ENCODE measurements at places on chromosomes 11 and 22.
A peak's percentile ranks its signal among the peaks of the same experiment; 100 is the strongest.

- no peak for DNase-seq
These were observed 539.6 kb upstream of the LRRC4C start for GRCh38 chr11:41999066-41999465.

GRCh38 chr11:45347348-45348082 lies 61.4 kb upstream of the SYT13 start:
- DNase-seq: no peak

GRCh38 chr11:11022125-11022730 lies 164.4 kb upstream of the ZBED5 start:
- peak; percentile 17 for DNase-seq

GRCh38 chr11:5508605-5509004 lies 1.2 kb downstream of the UBQLN3 start:
- DNase-seq: no peak

DNA sequence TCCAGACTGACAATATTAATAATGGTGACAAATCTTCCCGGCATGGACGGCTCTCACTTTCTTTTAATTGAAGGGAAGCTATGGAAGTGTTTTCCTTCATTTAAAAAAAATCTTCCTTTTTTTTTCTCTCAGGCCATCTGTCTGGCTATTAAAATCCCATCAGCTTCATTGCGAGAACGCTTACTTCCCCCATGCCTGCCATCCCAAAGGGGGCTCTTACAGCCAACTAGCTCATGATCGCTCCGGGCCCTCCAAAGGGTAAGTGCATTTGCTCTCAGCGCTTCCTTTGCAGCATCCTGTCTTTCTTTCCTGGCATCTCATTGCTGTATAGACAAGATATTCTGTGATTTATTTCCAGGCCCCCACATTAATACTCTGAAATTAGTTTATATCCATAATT lies 20.7 kb downstream of the CACNG2 start:
- DNase-seq: no peak

GRCh38 chr11:41020259-41020658 lies 439.2 kb downstream of the LRRC4C start:
- no peak for DNase-seq

GRCh38 chr22:47588578-47588960 lies 826.1 kb downstream of the TBC1D22A start:
- DNase-seq: no peak

DNA sequence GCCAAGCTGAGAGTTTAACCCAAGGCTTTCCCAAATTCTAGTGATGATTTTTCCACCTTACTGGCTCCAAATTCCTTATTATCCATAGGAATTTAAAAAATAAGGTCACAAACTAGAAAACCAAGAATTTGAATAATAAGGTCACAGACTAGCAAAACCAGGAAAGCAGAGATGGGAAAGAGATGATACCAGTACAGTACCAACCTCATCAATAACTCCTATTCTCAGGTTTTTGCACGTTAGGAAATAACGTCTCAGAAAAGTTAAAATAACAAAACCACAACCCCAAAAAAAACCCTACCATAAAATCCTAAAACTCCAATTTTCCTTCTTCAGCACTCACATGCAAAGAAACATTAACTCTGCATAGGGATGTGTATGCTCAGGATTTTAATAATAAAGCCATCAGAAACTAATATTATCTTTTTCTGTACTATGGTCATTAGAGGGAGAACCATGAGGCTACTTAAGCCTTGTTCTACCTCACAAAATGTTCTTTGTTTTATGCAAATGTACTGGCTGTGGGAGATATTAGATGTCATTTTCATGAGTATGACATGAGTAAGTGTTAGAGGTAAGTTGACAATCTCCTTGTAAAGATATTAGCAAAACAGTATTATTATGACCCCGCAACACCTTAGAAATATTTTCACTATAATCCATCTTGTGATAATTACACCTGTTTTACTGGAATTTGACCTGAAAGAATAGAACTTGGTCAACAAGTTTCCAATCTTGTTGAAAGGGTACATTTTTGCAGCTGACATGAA lies 16.1 kb upstream of the EED start:
- no peak for DNase-seq

DNA sequence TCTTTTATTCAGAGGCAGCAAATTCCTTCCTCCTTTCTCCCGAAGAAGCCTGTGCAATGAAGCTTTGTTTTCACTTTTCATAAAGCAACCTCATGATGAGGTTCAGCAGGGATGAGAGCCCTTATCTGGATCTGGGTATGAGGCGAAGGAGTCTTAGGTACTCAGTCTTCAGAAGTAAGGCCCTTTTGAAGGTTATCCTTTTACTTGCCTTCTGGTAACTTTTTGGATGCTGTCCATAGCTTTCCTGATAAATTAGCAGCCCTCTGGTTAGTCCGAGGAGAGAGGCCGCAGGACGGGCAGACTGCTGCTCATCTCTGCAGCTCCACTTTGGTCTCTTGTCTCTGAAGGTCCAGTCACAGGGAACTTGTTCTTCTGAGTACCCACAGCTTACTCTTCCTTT lies 1.1 kb downstream of the TRIM22 start:
- DNase-seq: no peak

DNA sequence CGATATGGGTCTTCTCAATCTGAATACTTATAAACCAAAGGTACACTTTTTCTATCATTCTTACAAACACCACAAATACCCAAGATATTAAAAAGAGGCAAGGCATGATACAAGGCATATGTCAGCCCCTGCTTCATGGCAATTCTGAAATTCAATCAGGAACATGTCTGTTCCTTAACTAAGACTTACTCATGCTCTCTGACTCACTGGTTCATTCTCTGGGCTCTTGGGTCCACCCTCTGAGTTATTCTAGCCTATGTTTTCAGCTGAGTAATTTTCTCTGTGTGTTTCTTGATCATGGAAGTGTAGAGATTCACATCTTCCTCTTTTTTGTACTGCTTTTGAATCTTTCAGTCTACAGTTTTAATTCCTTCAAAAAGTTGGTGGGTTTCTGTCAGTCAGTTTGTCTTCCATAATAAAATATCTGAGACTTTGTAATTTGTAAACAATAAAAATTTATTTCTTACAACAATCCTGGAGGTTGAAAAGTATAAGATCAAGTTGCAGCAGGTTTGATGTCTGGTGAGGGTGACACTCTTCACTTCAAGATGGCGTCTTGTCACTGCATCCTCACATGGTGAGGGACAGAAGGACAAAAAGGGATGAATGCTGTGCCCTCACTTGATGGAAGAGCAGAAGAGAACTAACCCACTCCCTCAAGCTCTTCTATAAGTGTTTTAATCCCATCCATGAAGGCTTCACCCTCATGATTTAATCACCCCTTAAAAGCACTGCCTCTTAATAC lies 211.7 kb downstream of the FAM76B start:
- DNase-seq: no peak

DNA sequence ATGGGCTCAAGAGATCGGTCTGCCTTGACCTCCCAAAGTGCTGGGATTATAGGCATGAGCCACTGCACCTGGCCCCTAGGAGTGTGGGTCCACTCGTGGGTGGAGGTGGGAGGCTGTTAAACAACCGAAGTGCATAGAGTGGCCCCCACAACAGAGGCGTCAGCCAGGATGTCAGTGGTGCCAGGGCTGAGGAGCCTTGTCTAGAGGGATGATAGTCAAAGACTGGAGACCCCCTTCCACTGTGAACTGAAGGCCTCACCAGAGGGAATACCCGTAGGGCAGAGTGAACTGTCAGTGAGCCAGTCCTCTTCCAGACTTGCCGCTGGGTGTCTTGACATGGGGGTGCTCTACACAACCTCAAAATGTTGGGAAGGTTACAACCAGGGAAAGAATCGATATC lies 38.2 kb downstream of the AP2A2 start:
- no peak for DNase-seq

DNA sequence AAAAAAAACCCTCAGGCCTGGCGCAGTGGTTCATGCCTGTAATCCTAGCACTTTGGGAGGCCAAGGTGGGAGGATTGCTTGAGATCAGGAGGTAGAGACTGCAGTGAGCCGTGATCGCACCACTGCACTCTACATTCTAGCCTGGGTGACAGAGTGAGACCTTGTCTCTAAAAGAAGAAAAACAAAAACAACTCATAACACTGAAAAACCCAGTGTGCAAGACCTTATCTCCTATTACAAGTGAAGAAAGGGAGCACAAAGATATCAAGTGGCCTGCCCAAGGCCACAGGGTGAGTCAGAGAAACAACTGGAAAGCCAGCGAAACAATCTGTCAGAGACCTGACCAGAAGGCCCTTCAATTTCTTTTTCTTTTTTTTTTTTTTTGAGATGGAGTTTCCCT lies 2.5 kb downstream of the TXN2 start:
- no peak for DNase-seq

DNA sequence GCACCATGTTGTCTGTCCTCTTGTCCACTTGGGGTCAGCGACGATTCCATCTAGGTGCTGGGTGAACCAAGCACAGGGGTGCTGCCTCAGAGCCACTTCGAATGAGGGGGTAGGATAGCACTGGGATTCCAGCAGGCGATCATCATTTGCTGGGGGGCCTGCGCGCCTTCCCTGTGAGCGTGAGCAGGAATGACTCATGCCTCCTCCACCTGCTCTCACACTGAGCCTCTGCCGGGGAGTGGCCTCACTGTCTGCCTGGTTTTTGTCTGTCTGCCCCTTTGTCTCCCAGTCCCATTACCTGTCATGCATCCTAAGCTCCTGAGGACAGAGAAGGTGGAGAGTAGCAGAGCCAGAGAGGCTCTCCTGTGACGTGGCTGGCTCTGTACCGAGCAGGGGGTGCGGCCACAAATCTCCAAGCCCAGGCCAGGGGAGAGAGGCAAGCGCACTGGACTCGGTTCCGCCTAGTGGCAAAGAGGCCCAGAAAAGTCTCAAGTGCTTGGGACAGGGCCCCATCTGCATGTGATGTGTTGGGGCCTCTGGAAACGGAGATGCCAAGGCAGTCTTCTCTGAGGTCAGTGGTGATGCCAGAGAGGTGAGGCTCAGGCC lies 30.8 kb downstream of the RSPH14 start:
- DNase-seq: no peak

GRCh38 chr22:35551549-35552177 lies 11.0 kb downstream of the RASD2 start:
- DNase-seq: no peak

DNA sequence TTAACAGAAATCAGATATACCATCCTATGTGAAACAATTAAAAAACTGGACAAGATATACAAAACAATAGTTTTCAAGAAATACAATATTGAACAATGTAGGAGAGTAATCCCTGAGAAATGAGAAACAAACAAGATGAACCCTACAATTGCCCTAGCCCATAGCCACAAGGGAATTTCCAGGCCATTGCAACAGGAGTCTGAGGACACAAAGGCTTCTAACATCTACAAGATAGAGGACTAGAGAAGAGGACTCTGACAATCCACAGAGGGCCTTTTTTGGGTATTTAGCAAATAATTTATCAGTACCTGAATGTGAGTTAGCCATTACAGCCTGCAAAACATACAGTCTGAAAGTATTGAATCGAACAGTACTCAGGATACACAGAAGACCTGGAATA lies 251.7 kb downstream of the GRM5 start:
- no peak for DNase-seq

- no peak for DNase-seq
These were observed 9.5 kb downstream of the EMID1 start for GRCh38 chr22:29215012-29215860.

- DNase-seq: no peak
These were observed 133.5 kb downstream of the RBFOX2 start for GRCh38 chr22:35894937-35895708.

- DNase-seq: no peak
These were observed 26.0 kb downstream of the NEAT1 start for GRCh38 chr11:65448418-65449105.

DNA sequence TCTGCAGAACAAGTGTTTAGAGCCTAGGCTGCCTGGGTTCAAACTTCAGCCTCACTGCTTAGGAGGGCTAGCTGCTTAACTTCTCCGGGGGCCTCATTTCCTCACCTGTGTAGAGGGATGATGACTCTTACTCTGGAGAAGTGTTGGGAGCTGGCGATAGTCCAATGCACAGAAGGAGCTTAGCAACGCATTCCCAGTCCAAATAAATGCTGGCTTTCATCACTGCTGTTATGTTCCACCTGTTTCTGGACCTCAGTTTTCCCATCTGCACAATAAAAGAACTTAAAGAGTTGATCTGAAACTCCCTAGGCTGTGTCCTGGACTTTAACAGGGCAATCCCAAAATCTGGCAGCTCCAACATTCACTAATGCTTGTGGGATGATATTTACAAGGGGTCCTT lies 337.8 kb downstream of the MIAT start:
- DNase-seq: no peak

DNA sequence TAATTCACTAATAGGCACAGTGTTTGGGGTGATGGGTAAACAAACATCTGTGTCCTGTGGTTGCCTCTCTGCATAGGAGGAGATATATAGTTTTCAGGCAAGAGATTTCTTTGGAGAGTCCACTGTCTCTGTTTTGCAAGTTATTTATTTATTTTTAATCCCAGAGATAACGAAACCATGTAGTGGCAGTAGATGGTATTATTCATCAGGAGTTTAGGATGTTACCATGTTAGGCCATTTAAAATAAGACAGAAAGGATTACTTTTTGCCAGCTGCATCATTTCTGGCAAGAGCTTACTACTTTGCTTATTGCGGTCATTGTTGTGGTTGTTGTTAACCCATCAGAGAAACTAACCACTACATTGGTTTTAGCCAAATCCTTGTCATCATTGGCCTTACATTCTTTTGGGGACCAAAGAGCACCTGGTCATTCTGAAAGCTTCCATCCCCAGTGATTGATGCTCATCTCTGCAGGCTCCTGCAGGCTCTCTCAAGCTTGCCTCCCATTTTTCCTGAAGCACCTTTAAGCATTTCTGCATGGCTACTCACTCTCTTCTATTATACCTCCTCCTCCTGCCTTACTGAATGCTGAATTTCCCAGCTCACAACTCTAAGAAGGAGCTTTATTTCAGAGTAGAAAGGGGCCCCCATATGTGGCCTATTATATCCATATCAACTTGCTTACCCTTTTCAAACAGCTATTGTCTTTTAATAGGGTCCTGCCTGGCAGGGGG lies 84.4 kb downstream of the CSTPP1 start:
- DNase-seq: no peak

DNA sequence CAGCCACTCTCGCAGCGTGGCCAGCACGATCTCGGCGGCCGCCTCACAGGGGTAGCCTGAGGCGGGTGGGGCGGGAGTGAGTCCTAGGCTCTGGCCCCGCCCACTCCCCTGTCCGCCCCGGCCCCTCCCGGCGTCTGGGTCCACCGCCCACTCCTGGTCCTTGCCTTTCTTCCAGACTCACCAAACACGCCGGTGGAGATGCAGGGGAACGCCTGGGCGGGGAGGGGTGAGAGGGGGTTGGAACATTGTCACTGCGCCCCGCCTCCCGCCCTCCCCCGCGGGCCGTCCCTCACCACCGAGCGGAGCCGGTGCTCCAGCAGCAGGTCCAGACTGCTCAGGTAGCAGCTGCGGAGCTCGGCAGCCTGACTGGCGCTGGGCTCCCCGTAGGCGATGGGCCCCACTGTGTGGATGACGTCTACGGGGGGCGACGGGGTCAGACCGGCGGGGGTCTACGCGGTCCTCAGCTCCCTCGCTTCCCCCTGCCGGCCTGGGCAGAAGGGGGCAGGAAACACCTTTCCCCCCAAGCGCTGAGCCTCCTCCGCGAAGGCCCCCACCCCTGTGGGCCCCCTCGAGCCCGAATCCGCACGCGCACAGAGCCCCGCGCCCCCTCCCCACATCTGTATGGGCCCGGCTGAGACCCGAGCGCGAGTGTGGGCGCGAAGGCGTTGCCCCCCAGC lies 13.2 kb downstream of the OTUB1 start:
- peak; percentile 11 for DNase-seq
